Suppressor macrophage treated with lipopolysaccharide for 4 hours (primary cell): ENCODE measurements at places on chromosomes 16 and 17.

DNA sequence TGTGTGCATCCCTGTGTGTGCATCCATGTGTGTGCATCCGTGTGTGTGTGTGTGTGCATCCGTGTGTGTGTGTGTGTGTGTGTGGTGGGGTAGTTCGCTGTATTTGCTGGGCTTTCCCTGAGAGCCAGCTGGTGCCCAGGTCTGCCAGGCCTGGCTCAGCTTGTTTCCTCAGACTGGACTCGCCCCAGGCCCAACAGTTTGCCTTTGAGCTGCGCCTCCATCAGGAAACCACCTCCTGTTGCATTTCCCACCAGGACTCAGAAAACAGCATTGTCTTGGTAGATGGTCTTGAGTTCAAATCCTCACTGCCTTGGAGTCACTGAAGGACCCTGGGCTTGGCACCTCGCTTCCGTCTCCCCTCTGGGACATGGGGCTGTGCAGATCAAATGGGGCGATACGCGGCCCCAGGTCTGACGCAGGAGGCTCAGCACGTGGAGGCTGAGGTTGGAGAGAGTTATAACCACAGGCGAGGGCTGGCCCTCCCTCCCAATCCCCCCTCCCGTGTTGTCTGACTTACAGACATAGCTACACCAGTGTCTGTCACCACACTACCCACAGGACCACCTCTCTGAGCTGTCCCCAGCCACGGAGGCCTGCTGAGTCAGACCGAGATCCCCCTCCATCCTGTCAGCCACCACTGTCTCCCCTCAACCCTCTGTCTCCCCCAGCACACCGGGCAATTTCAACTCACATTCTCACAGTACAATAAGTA is 4.7 kb downstream of the ITGAE start:
- DNase-seq, result no peak

DNA sequence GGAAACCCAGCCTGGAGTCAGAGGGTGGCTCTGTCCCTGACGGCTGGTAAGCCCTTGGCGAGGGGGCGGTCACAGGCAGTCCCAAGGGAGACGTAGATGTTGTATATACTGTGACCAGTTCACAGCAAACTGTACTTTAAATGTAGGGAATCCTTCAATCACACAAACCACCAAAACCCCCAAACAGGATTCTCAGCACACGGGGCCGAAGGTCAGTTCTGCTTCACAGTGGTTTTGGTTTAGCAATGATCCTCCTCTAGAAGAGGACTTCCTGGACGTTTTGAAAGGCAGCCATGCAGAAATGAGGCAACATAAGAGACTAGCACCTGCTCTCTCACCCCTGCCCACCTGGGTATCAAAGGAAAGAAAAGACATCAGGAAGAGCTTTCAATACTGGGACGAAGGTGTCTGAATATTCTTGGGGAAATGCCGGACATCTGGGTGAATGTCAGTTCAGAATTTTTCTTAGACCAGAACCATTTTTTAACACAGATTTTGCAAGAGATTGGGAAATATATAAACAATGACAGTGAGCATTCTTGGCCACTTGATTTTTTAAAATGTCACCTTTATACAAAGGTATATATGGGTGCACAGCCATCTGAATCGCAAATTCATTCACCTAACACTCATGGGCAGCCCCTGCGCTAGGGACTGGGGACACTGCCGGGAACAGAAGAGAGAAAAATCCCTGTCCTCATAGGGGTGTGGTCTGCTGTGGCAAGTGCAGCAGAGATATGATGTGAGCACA is 74.2 kb downstream of the CRISPLD2 start:
- DNase-seq, result peak; percentile 67

DNA sequence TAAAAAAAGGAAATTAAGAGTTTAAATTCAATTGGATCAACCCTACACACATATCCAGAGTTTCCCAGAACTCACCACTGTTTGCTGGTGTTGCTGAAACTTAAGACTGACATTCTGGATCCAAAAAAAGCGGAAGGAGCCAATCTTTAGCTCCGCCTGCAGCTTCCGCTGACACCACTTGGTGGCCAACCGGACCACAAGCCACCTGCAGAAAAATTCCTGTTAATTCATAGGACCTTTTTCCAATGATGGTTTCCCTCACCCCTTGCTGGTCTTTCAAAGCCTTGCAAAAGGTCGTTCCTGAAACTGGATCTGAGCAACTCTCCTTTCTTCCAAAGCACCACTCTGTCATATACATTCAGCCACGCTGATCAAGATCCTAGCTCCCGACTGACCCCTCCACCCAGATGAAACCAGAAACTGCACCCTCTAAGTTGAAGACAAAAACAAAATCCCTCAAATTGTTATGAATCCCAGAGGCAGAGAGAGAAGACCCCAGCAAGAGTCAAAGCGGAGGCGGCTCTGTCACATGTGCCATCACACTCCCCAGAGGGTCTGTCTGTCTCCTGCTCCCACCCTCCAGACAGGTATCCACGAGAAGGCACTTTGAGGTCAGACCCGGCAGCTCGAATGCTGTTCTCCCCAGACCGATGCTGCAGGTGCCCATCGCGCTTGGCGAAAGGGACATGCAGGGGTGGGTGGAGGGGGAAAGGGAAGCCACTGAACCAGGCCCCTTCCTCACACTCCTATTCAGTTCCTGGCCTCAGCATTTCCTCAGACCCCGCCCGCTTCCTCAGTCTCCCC is 773 bp downstream of the BLTP2 start:
- DNase-seq, result peak; percentile 81

DNA sequence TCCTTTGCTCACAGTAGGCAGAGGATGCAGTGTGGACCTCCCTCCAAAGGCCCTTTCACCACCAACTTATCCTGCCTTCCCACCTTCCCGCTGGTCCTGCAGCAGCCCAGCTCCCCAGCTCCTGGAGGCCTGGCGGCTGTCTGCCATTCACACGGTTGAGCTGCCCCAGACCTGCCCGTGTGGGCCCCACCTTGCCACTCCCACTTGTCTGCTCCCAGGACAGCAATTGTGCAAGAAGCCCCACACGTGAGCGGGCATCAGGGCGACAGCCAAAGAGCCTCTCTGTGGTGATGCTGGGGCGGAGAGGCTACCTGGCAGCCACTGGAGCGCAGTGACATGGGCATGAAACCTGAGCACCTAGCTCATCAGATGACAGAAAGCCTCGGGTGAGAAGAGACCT is 248.6 kb upstream of the MAF start:
- DNase-seq, result no peak

- no peak for DNase-seq
Measured at GRCh38 chr16:66382966-66383299, 16.4 kb downstream of the CDH5 start.

DNA sequence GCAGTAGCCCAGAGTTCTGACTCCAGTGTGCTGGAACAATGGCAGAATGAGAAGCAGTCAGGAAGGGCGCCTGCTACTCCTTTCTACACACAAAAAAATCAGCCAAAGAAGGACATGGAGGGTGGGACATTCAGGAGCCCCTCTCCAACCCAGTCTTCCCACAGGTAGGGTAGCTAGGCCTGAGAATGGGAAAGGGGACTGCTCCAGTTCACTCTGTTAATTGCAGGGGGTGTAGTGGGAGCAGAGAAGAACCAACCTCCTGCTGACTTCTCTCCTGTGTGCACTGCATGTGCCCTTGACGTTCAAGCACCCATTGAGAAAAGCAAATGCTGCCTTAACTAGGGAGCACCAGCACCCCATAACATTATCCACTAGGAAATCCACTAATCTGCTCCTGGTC is 119.1 kb upstream of the IRX6 start:
- DNase-seq, result no peak

DNA sequence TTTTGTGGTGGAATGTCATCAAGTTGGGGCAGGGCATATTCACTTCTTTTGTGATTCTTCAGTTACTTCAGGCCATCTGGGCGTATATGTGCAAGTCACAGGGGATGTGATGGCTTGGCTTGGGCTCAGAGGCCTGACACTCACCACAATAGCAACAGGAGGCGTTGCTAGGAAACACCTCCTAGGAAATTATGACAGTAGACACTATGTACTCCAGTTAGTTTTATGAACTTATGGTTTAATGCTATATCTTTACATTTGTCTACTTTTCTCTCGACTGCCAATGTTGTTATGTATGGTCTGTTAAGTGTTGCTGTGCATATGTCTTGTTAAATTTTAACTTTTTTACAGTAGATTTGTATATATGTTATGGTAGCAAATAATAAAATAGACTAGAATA is 788.7 kb upstream of the GOT2 start:
- DNase-seq, result no peak

DNA sequence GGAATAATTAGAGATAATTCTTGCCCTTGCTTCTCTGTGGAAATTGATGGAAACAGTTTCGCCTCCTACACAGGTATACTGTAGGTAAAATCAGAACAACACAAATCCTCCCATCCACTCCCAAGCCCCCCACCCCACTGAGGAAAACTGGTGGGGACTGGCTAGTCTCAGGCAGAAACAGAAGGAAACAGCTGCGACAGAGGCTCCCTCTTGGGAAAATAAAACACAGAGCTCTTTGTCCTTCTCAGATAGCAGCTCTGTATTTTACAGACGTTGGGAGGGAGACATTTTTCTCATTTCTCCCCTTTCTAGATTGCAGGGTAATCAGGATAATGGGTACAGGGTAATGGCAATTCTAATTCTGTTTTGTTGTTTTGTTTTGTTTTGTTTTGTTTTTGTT is 1.1 kb downstream of the SLFN13 start:
- no peak for DNase-seq

DNA sequence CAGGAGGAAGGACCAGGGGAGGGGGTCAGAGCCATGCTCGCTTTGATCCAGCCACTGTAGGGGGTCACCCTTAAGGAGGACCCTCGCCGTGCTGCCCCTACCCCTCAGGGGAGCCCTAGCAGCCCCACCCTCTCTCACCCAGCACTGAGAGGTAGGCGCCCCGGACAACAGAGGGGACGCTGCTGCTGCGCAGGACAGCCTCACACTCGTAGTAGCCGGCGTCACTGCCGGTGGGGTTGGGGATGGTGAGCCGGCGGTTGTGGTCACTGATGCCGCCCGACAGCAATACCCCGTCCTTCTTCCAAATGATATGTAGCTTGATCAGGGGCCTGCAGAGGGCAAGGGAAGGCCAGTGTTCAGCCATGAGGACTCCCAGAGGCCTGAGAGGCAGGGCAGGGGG is 126.0 kb upstream of the CDC42EP4 start:
- DNase-seq, result no peak

DNA sequence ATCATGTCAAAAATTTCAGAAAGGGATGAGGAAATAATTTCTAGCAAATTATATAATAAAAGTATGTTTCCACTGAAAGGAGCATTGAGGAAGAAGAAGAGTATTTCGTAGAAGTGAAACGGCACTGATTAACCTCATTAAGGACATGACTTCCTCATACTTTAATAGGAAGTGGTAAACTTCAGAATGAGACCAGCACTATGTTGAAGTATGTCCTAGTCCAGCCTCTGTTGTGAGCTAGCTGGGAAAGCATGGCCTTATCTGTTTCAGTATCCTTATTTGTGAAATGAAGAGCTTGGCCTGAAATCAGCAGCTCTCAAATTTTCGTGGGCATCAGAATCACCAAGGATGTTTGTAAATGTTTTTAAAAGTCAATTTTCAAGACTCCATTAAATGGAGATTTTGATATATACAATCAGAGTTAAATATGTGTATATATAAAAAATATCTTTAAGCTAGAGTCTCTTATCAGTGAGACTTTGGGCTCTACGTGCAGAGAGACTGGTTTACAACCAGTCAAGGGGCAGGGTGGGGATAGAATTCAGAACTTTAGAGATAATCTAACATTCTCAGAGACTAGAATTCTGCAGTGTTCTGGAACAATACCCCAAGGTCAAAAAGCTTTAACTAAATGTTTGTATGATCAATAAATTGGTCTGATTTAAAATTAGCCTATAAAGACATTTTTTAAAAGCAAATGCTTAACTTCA is 365.4 kb downstream of the CDH13 start:
- peak; percentile 1 for DNase-seq

DNA sequence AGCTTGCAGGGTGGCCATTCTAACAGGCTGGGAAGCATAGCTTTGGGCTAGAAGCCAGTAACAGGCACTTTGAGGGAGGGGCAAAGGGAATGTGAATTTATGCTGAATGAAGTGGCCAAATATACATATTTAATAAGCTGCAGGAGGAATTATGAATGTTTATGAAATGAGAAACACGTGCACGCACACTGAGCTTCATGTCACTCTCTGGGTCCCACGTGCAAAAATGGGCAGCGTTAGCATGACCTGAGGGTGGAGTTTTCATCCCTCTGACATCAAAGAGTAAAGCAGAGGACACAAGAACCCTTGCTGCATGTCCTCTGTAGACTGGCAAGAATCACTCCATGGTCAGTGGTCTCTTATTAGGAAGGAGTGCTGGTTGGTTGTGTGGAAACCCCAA is 337.0 kb downstream of the UTP18 start:
- DNase-seq, result no peak

DNA sequence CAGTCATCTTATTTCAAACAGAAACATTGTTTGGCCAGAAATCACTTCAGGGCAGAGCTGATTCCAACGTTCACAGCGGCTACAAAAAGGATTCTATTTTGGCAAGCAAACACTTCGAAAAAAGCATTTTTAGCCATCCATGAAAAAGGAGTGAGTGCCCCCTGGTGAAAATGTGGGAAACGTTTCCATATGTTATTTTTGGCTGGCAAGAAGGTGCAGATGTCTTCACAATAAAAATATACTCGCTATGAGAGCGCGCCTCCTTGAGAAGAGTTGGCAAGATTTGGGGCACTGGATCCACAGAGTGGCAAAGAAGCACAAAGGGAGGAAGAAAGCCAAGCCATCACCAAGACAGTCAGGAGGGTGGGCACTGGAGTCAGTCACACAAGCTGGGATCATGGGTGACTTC is 191.1 kb downstream of the CHD9NB start:
- peak; percentile 12 for DNase-seq

DNA sequence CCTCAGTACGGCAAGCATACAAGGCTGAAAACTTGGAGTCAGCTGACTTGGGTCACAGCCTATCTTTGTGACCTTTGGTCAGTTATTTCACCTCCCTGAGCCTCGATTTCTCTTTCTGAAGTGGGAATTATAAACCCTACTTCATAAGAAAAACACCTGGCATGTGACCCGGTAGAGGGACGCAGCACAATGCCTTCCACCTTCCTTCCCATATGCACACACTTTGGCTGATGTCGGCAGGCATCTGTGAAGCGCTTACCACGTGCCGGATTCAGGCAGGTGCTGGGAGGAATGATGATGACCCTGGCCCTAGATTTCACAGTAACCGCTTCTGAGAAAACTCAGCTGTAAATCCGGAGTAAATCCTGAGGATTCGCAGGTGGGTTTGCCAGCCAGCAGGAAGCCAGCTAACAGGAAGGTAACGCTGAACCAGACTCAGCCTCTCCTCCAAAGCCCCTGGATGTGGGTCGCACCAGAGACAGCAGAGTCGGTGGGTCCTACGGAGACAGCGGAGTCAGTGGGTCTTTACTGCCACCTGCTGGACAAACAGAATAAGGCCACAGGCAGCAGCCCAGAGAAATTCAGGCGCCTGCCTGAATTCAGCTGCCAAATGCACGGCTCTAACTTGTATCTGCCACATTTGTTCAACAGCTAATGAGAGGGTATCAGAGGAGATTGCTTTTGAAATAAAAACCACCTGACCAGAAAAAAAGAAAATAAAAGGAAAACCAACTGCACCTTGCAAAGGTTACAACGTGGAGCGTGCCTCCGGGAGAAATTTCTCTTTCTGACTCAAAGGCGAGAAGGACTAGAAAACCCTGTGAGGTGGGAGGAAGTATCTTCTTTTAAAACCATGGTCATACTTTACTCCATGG is 16.6 kb downstream of the COPRS start:
- peak; percentile 74 for DNase-seq
